ENCODE measurements at places on chromosomes 7 and 10. TPM values are rescaled to one million over a fixed set of nuclear protein-coding genes. Genes with fewer than 3 reads are reported as not detected.

DDX56 gene
- 83.2 TPM for total RNA-seq

TAS2R39 gene
- not detected for total RNA-seq

TMEM139 gene
- total RNA-seq: not detected

GPR15LG gene
- not detected for total RNA-seq

NFE2L3 gene
- total RNA-seq: 5.6 TPM

HOXA9 gene
- not detected for total RNA-seq

SFTPA1 gene
- not detected for total RNA-seq

TRIM73 gene
- total RNA-seq: 0.19 TPM

TYW1B gene
- 8.5 TPM for total RNA-seq

VWC2 gene
- total RNA-seq: not detected

CYP3A5 gene
- under 0.01 TPM for total RNA-seq

ANKRD1 gene
- 169 TPM for total RNA-seq

MARVELD1 gene
- total RNA-seq: 15.5 TPM

CPA4 gene
- total RNA-seq: 24.3 TPM

TPK1 gene
- 4.0 TPM for total RNA-seq

Data from regular cardiac myocyte (primary cell).